Gastroesophageal sphincter (tissue), 4 donors: ENCODE measurements at places on chromosomes 11 and 22.

DNA sequence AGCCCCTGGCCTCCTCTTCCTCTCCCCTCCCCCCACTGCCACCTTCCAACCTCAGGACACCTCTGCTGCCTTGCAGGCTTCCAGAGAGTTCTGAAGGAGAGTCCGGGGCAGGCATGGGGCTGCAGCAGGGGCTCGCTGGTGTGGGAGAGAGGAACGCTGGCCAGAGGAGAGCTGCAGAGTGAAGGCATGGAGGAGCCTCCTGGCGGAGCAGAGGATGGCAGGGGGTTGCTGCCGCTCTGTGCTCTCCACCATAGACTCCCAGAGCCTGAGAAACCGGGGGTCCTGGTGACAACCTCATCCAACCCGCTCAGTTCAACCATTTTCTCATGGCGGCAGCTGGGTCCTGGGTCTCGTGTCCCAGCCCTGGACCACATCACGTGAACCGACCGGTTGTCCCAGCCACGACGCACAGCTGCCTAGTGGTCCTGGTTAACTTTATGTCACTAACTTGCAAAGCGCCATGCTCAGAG lies 17.5 kb downstream of the MRGPRG start:
- no peaks in the 10 kb centered on the region for H3K36me3 ChIP-seq
- no peak overlapping the region for H3K4me3 ChIP-seq
- no peaks in the 10 kb centered on the region for H3K4me1 ChIP-seq
- H3K27ac ChIP-seq = no peak overlapping the region
- peaks cover 78% of the 10 kb centered on the region for H3K27me3 ChIP-seq

DNA sequence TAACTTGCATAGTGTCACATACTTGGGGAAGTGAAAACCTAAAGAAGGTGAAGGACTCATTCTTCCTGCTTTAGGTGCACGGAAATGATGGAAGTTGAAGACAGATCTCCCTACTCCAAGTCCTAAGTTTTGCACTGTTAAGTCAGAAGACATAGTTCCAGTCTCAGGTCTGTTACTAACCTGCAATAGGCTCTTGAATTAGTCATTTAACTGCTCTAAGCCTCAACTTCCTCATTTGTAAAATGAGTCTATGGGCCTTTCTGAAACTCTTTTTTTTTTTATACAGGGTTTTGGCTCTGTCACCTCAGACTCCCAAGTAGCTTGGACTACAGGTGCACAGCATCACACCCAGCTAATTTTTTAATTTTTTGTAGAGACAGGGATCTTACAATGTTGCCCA lies 30.8 kb upstream of the POU2AF1 start:
- no peak overlapping the region for H3K4me3 ChIP-seq
- no peak for ATAC-seq
- no peaks in the 10 kb centered on the region for H3K27me3 ChIP-seq
- no peaks in the 10 kb centered on the region for H3K36me3 ChIP-seq

DNA sequence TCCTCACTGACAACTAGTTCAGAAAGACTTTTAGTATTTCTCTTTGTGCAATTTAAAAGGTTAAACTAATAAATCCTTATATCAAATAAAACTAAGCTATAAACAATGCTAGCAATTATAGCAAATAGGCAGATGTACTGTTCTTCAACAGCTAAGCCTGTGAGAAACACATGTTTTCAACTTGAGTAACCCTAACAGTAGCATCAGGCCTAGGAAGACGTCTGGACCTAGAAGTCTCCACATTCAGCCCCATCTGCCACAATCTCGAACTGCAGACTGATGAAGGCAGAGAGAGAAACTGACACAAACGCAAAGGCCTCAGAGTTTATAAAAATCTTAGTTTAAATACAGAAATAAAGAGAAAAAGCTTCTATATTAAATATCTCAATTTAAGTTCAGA lies 2.5 kb downstream of the ST13 start:
- peak overlapping the region; percentile 97 for H3K27ac ChIP-seq
- peaks cover 16% of the 10 kb centered on the region for H3K4me1 ChIP-seq
- H3K27me3 ChIP-seq = no peaks in the 10 kb centered on the region
- no peak for ATAC-seq
- peak overlapping the region; percentile 73 for H3K4me3 ChIP-seq

GRCh38 chr11:2662430-2663299 lies 37.1 kb downstream of the KCNQ1OT1 start:
- no peaks in the 10 kb centered on the region for H3K4me1 ChIP-seq
- H3K36me3 ChIP-seq = peaks cover 24% of the 10 kb centered on the region
- no peaks in the 10 kb centered on the region for H3K27me3 ChIP-seq
- H3K4me3 ChIP-seq = no peak overlapping the region
- H3K27ac ChIP-seq = no peak overlapping the region

DNA sequence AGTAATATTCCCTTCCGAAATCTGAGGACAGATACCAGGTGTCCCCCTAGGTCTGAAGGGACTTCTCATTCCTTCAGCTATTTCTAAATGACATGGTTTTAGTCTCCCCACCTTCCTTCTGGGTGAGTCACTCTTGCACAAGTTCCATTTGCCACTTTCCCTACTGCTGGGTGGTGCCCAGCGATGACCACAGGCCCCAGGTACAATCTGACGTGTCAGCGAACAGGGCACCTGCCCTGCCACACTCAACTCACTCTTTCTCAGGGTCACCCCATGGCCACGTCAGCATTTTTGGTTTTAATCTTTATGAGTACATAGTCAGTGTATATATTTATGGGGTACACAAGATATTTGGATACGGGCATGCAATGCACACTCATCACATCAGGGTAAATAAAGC lies 17.2 kb downstream of the POU2AF1 start:
- H3K27ac ChIP-seq = no peak overlapping the region
- H3K4me3 ChIP-seq = no peak overlapping the region
- H3K36me3 ChIP-seq = no peaks in the 10 kb centered on the region

- H3K4me3 ChIP-seq = no peak overlapping the region
- H3K4me1 ChIP-seq = no peaks in the 10 kb centered on the region
- H3K36me3 ChIP-seq = no peaks in the 10 kb centered on the region
- no peak overlapping the region for H3K27ac ChIP-seq
- H3K27me3 ChIP-seq = no peaks in the 10 kb centered on the region
These were observed 3.0 kb upstream of the RRAS2 start for GRCh38 chr11:14361951-14362350.
